Lung (tissue), 17 donors: ENCODE measurements at places on chromosomes 4 and X. TPM values are rescaled to one million over a fixed set of nuclear protein-coding genes. Genes with fewer than 3 reads are reported as not detected.

- no peak for DNase-seq
Observed at GRCh38 chrX:63434665-63435064, 83.5 kb upstream of the SPIN4 start.

- DNase-seq = no peak
Observed at GRCh38 chr4:48361012-48361400, 19.7 kb downstream of the SLAIN2 start.

GRCh38 chr4:15158406-15159091 lies 156.3 kb downstream of the CPEB2 start:
- peak; percentile 12 for DNase-seq

Gene CXorf49
- not detected for total RNA-seq

Gene ADGRG4
- 0.03 TPM for total RNA-seq

DNA sequence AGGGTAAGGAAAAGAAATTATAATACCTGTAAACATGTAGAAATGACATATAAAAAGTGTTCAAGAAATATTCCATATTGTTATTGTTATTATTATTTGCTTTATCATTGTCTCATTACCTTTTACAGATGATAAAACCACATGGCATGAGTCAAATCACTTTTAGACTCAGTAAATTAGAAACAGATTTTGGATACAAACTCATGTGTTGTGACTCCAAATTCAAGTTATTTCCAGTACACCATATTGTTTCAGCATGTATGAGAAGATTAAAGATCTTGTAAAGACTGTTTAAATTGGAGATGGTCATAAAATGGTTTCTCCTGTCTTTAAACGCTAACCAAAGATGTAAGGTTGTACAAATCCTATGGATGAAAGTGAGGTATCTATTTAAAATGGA lies 18.1 kb downstream of the PPP1R2C start:
- no peak for DNase-seq

- no peak for DNase-seq
Observed at GRCh38 chrX:11460347-11460746, 167.1 kb downstream of the AMELX start.

DNA sequence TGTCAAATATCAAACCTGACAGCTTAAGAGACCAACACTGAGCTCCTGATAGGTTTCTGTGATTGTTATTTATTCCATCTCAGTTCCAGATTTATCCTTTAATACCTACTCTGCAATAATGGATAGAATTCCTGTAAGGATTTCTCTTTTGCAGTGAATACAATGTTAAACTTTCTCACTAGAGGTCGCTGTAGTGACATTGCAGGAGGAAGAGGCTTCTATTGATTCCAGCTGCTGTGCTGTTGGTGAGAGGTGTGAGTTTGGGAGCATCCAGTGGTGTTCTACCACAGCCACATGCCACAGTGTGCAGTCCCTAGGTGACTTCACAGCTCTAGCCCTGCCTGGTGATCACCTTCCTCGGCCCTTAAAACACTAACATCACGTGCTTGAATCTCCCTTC lies 34.6 kb upstream of the DCAF8L2 start:
- DNase-seq = peak; percentile 42

GRCh38 chrX:123590842-123591486 lies 141.9 kb downstream of the THOC2 start:
- DNase-seq = no peak

DNA sequence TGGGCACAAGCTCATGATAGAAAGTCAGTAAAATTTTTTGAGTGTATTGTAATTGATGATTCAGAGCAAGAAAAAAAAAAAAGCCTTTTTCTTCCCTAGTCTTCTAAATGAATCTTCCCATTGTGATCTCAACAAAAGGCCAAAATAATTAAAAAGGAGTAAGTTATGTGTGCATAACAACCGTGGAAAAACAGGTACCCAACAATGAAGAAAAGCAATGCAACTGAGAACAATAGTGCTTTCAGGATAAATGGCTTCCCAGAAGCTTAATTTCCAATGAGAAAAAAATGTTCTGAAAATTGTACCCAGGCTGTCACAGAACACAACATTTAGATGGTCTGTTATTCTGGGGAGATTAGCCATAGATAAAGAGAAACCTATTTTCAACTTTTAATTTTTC lies 399.0 kb upstream of the AGA start:
- DNase-seq = no peak

DNA sequence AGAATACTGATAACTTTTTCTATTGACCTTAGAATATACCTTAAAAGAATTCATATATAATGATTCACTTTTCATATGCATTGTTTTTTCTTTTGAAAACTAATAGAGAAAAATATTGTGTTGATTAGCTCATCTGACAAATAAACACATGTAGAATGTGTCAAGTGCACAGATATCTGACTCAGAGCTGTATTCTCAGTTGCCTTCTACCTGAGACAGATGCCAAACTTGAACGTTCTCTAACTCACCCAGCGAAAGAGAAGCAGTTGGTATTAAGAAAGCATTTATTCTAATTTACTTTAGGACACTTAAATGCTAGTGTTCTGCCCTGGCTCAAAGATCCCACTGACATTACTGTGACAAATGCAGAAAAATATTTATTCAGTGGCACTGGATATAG lies 28.1 kb downstream of the USP53 start:
- DNase-seq = no peak

- DNase-seq = no peak
Observed at GRCh38 chr4:152591876-152592275, 56.0 kb upstream of the FBXW7 start.

Gene UGDH
- 69.1 TPM for total RNA-seq

Gene SYAP1
- 31.1 TPM for total RNA-seq

DNA sequence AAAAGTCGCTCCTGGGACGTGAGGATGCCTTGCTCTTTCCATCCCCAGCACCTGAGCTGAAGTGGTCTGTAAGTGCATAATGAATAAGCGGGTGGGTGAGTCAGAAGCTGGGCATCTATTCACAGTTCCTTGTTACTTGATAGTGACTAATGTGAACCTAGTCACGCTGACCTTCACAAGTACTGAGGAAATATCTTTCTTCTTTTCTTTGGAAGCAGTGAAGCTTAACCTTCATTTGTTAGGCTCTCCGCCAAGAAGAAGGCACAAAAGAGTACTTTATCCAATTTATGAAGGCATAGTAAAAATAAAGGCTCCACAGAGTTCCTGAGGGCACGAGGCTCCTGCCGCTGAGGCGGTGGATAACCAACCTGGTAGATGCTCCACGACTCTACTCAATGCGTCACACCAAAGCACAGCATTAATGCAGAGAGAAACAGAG lies 475.7 kb upstream of the SLIT2 start:
- no peak for DNase-seq

GRCh38 chrX:2962381-2962780 lies 33.2 kb upstream of the ARSD start:
- no peak for DNase-seq

Gene ABLIM2
- 10.9 TPM for total RNA-seq

- no peak for DNase-seq
Observed at GRCh38 chr4:1406394-1406980, at the start of gene NKX1-1. TSS of gene NKX1-1 (minus strand) at chr4:1406442. CDS start at chr4:1406442, 0 bp downstream.

GRCh38 chrX:8037593-8038348 lies 110.6 kb upstream of the PNPLA4 start:
- DNase-seq = no peak

Gene ADH1B
- total RNA-seq = 1,115 TPM

DNA sequence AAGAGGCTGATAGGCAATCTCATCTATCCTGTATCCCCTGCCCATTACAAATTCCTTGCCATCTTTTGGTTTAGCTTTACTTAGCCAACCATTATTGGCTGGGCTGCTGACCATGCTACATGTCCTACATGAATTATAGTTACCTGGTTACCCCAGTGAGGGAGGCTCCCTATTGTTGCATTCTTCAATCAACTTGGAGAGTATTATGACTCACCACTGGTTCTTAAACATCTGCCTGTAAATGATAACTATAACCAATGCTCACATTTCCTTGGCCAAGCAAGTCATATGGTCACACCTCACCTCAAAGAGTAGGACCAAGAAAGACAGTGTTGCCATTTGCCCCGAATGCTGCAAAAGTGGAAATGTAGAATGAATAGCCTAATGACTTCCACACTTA lies 297.6 kb downstream of the IL15 start:
- DNase-seq = no peak

GRCh38 chr4:81131563-81131962 lies 83.5 kb downstream of the PRKG2 start:
- no peak for DNase-seq

GRCh38 chr4:184648054-184648312 lies 1.3 kb downstream of the CASP3 start:
- no peak for DNase-seq

DNA sequence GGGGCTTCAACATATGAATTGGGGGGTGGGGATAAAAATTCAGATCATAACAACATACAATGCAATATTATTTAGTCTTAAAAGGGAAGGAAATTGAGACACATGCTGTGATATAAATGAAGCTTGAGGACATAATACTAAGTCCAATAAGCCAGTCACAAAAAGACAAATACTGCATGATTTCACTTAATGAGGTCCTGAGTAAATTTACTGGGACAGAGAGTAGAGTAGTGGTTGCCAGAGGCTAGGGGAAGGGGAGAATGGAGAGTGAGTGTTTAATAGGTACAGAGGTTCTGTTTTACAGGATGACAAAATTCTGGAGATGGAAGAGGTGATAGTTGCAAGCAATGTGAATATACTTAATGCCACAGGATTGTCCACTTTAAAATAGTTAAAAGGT lies 89.2 kb upstream of the RAPGEF2 start:
- DNase-seq = no peak

- no peak for DNase-seq
Observed at GRCh38 chrX:115399306-115399705, 109.8 kb downstream of the LUZP4 start.

DNA sequence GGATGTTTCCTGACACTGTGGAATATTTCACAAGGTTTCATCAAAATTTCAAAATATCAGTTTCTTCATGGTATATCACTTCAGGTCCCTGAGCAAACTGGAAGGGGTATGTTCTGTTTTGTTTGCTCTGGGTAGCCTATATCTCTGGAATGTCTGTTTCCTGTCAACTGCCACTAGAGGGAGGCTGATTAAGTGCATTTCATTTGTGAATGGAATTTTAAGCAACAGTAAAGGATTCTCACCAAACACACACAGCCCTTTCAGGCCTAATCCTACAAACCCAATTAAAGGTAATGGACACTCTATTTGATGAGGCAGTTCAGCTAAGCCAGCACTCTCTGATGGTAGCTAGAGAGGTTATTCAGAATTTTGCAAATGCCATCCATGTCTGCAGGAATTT lies 307.1 kb downstream of the TEX13A start:
- no peak for DNase-seq

- no peak for DNase-seq
Observed at GRCh38 chr4:151948351-151949016, 187.7 kb upstream of the GATB start.

Gene DCAF4L1
- total RNA-seq = 0.11 TPM

DNA sequence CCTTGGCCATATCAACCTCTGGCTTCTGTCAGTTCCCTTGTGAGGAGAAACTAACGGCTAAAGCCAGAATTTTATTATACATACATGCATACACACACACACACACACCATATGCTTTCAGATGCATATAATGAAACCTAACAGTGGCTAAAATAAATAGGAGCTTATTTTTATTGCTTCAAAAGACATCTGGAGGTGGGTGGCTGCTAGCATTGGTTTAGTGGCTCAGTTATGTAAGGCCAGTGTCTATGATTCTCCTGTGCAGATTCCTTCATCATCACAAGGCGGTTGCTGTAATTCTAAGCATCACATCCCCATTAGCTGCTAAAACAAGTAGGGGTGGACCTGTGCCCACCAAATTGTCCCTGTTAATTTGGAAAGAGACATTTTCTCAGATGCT lies 110.8 kb downstream of the MAPK10 start:
- no peak for DNase-seq

- peak; percentile 43 for DNase-seq
Observed at GRCh38 chrX:19924285-19924684, 36.9 kb upstream of the SH3KBP1 start.

Gene AFM
- 0.09 TPM for total RNA-seq

Gene SASH3
- total RNA-seq = 12.0 TPM

GRCh38 chr4:7481227-7481626 lies 46.5 kb upstream of the PSAPL1 start:
- DNase-seq = no peak

DNA sequence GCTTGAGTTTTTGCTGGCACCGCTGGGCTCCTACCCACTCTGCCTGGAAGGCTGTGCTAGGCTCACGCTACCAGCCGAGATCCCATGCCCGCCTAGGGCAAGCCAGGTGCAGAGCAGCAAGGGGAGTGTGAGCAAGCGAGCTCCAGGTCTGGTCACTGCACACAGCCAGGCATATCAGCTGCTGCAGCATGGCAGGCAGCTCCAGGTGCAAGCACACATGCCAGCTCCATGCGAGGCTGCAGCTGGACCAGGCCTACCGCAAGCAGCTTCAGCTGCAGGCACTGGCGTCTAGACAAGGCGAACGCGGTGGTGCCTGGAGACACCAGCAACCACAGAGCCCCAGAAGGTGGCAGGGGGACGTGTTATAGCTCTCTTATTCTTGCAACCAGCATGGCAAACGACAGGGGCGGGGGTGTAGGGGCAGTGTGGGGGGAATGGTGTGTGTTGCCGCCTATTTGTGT lies 614.7 kb upstream of the EPHA5 start:
- no peak for DNase-seq

Gene CXCL13
- 50.0 TPM for total RNA-seq

Gene MAP9
- total RNA-seq = 31.5 TPM

Gene TREX2
- 1.2 TPM for total RNA-seq

- DNase-seq = no peak
Observed at GRCh38 chrX:24014388-24015018, 12.5 kb downstream of the KLHL15 start.

DNA sequence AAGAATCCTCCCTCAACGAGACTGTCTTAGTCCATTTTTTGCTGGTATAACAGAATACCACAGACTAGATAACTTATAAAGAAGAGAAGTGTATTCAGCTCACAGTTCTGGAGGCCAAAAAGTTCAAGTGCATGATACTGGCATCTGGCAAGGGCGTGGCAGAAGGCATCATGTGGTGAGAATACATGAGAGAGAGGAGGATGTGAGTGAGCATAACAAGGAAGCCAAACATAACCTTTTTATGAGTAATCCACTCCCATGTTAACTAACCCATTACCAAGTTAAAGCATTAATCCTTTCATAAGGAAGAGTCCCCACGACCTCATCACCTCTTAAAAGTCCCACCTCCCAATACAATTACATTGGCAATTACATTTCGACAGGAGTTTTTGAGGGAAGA lies 504.6 kb downstream of the IQCM start:
- DNase-seq = no peak

GRCh38 chrX:101409043-101409442 lies 1.0 kb downstream of the HNRNPH2 start:
- no peak for DNase-seq

DNA sequence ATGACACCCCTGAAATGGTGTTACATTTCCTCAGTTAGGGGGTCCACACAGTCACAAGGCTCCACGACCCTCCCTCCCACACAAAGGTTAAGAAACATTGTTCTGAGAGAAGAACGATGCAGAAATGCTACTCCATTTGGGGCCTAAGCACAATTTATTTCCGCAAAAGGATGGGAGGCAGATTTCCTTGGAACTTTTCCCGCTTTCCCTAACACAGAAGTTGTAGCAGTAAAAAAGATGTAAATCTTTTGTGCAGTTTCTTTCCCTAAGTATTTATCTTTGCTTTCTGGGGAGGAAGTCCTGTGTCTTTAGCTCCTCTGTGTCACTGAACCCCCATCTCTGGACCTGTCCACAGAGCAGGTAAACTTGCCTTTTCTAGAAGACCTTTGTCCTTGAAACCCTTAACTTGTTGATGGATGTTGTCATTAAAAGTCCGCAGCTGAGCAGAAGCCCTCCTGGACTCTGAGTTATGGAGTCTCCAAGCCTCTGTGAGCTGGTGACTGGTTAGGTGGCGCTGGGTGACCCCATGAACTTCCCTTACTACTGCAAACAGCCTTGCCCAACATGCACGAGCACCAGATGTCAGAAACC lies 67.2 kb upstream of the SHISA3 start:
- DNase-seq = peak; percentile 58
